ENCODE measurements at places on chromosomes 5 and 9.

GRCh38 chr5:143258559-143259253, 144.8 kb downstream of the NR3C1 start:
- H3K4me1 ChIP-seq = no peaks in the 10 kb centered on the region
- H3K36me3 ChIP-seq = no peaks in the 10 kb centered on the region
- DNase-seq = no peak
- H3K4me3 ChIP-seq = no peak overlapping the region
- no peak overlapping the region for H3K27ac ChIP-seq

- no peaks in the 10 kb centered on the region for H3K27me3 ChIP-seq
- H3K27ac ChIP-seq = peak overlapping the region; percentile 66
- no peak for DNase-seq
- H3K4me3 ChIP-seq = peak overlapping the region; percentile 19
Observed at GRCh38 chr5:127519527-127519926, 2.1 kb downstream of the PRRC1 start.

DNA sequence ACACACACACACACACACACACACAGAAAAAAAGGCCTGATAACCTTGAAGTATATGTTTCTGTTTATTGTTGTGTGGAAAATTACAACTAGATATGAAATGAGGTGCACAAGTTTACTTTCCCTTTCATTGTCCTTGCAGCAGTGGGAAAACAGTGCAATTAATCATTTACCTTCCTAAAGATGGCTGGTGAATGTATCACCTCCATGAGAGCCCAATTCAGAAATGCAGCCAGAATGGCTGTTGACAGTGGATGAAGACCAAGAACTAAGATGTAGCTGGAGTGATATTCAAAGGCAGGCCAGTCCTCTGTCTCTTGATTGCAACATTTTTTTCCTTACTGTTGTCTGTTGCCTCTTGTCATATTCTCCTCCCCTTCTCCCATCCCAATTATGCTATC, 49.6 kb upstream of the EIF4EBP3 start:
- peaks cover 8% of the 10 kb centered on the region for H3K36me3 ChIP-seq
- no peak for DNase-seq
- no peaks in the 10 kb centered on the region for H3K27me3 ChIP-seq
- no peak overlapping the region for H3K27ac ChIP-seq

DNA sequence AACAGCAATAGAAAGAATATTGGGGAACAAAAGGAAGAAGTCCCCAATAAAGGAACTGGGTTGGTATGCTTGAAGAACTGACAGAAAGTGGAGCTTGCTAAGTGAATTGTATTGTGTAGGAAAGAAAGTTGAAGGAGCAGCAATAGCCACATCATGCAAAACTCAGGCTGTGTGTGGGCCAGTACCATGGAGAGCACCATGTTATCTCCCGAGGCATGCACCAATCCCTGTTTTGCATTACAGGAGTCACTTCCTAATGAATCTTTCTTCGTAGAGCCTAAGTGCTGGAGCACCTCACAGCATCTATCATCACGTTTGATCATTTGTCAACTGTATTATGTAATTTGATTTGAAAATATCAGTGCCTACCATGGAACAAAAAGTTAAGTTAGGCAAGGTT, 137.7 kb upstream of the NMUR2 start:
- no peaks in the 10 kb centered on the region for H3K4me1 ChIP-seq
- no peak for DNase-seq
- H3K27me3 ChIP-seq = peaks cover 19% of the 10 kb centered on the region
- no peak overlapping the region for H3K27ac ChIP-seq
- H3K4me3 ChIP-seq = no peak overlapping the region

GRCh38 chr9:133374612-133375115, 1.2 kb downstream of the SURF4 start:
- peak overlapping the region; percentile 98 for H3K4me3 ChIP-seq
- no peaks in the 10 kb centered on the region for H3K27me3 ChIP-seq
- peak overlapping the region; percentile 95 for H3K27ac ChIP-seq
- no peak for DNase-seq
- peaks cover 33% of the 10 kb centered on the region for H3K4me1 ChIP-seq
- no peaks in the 10 kb centered on the region for H3K36me3 ChIP-seq

GRCh38 chr5:175748650-175749049, 90.8 kb downstream of the HRH2 start:
- H3K4me1 ChIP-seq = no peaks in the 10 kb centered on the region
- no peak for DNase-seq
- H3K36me3 ChIP-seq = no peaks in the 10 kb centered on the region
- H3K4me3 ChIP-seq = no peak overlapping the region
- H3K27ac ChIP-seq = no peak overlapping the region

DNA sequence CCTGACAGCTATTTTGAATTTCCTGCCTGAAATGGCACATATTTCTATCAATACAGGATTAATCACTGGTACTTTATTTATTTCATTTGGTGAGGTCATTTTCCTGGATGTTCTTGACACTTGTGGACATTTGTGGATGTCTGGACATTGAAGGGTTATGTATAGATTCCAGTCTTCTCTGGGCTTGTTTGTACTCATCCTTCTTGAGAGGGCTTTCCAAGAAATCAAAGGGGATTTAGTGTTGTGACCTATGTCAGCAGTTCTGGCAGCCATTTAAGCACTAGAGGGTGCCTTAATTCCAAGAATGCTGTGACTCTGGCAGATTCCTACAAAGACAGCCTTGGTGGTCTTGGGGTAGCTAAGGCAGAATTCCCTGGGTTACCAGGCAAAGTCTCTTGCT, 259.7 kb downstream of the CSNK1G3 start:
- H3K27ac ChIP-seq = no peak overlapping the region
- no peaks in the 10 kb centered on the region for H3K4me1 ChIP-seq
- no peaks in the 10 kb centered on the region for H3K36me3 ChIP-seq
- no peaks in the 10 kb centered on the region for H3K27me3 ChIP-seq
- H3K4me3 ChIP-seq = no peak overlapping the region

DNA sequence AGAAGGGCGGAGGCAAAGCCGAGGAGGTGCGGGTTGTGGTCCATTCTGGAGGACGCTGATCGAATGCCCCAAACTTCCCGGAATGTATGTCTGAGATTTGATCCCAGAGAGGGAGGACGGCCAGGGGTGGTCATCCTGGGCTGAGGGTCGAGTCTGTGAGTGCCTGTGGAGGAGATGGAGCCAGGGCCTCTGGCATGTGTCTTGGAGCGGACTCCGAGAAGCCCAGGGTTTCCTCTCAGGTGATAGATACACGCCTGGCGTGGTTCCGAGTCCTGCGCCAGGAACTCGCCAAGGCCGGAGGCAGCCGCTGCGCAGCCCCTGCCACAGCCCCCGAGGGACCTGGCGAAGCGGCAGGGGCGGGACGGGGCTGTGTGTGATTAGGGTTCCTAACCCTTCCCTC, 363 bp downstream of the ZNF454 start:
- peaks cover 31% of the 10 kb centered on the region for H3K36me3 ChIP-seq
- no peaks in the 10 kb centered on the region for H3K4me1 ChIP-seq
- DNase-seq = no peak
- no peak overlapping the region for H3K27ac ChIP-seq

DNA sequence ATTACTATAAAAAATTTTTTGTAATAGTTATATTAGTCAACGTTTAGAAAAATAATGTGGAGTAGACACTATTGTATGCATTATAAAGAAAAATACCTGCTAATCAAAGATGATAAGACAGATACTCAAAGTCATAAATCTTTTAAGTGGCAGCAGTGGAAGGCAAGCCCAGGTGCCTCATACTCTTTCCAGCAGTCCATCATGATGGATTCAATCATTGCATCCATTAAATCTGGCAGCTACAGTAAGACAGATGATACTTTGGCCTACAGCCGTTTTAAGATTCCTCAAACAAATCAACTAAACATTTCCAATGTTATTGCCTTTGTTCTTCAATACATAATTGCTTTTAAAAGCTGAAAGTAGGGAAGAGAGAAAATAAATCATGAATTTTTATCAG, 1392.9 kb upstream of the NUDT12 start:
- no peak for DNase-seq
- no peaks in the 10 kb centered on the region for H3K4me1 ChIP-seq
- no peak overlapping the region for H3K27ac ChIP-seq
- no peak overlapping the region for H3K4me3 ChIP-seq
- H3K36me3 ChIP-seq = no peaks in the 10 kb centered on the region
- H3K27me3 ChIP-seq = no peaks in the 10 kb centered on the region

Data from naive thymus-derived CD8-positive, alpha-beta T cell (primary cell).